C1 segment of cervical spinal cord (tissue), 14 donors: ENCODE measurements at places on chromosomes 5 and 9.

DNA sequence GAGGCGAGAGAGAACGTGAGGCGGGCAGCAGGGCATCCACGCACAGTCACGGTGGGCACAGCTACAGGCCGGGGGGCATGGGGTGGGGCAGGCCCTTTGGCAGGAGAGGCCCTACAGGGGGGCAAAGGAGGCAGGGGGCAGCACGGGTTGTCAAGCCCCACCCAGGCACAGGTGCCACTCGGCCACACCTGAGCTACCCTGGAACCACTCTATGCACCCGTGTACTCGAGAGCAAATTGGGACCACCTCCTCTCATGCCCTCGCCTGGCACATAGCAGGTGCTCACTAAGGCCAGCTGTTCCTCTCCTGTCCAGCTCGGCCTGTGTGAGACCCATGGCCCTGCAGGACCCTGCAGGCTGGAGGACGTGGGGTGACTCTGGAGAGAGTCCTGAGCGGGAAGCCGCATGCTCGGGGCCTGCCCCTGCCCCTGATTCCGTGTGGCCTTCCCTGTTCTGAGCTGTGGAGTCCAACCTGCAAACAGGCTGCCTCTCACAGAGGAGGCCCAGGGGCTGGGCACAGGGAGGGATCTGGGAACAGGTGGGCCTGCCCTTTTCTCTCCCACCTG, 31.4 kb upstream of the SARDH start:
- DNase-seq = no peak

- DNase-seq = no peak
Measured at GRCh38 chr5:32325062-32325461, 12.3 kb upstream of the MTMR12 start.

GRCh38 chr5:12460493-12461261, 556.4 kb upstream of the CTNND2 start:
- DNase-seq = no peak

DNA sequence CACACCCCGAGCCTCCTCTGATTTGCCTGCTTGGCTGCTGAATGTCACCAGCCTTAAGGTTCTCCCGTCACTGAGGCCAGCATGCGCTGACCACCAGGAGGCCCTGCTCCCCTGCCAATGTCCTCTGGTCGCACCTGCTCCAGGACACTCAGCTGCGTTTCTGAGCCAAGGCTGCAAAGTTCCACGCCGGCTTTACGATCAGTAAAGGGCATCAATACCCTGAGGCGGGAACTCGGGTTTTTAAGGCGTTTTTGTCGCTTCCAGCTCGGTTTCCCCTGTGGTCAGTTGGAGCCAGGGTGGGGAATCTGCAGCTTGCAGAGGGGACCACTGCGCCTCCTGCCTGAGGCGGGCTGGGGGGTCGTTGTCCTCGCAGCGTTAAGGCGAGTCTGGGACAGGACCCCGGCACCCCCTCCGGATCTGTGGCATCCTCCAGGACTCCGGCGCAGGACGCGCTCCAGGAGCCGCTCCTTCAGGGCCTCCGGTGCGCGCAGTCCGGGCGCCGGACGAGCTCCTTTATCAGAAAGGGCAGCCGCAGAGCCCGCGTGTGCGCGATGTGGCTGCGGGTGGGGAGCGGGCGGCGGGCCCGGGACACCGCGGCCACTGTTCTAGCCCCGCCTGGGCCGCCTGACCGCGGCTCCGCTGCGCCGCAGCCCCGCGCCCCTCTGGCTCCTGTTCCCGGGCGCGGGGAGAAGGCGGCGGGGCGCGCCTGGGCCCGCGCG, 24.1 kb upstream of the FLT4 start:
- no peak for DNase-seq

DNA sequence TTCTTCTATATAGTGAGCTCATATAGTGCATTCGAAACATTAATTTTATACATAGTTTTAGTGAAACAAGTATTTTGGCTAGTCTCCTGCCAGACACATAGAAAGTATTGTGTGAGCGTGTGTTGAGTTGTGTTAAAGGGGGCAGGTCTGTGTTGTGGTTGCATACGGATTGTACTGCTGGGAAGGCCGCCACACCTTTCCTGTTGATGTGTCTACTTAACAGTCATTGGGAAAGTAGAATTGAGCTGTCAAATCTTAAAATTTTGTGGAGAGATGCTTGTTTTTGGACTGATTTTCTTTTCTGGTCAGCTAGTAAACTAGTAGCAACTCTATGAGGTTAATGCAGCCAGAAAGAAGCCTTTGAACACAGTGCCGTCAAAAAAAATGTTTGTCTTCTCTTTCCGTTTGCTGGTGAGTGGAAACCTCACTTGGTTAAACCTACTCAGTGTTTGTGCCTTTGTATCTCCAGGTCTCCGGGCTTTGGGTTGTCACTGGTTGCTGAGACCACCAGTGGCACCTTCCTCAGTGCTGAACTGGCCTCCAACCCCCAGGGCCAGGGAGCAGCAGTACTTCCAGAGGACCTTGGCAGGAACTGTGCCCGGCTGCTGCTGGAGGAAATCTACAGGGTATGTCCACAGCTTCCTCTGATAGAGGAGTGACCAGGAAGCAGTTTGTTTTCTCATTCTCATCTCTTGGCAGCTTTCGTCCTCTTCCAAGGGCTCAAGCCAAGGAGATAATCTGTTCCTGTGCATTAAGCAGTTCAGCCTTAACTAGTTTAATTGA, 51.5 kb downstream of the RCL1 start:
- no peak for DNase-seq
